Stimulated activated CD8-positive, alpha-beta memory T cell treated with anti-CD3 and anti-CD28 coated beads, Interleukin-15, amount 100 ng/mL, for 4 hours (primary cell): ENCODE measurements at places on chromosomes 12 and 14.

DNA sequence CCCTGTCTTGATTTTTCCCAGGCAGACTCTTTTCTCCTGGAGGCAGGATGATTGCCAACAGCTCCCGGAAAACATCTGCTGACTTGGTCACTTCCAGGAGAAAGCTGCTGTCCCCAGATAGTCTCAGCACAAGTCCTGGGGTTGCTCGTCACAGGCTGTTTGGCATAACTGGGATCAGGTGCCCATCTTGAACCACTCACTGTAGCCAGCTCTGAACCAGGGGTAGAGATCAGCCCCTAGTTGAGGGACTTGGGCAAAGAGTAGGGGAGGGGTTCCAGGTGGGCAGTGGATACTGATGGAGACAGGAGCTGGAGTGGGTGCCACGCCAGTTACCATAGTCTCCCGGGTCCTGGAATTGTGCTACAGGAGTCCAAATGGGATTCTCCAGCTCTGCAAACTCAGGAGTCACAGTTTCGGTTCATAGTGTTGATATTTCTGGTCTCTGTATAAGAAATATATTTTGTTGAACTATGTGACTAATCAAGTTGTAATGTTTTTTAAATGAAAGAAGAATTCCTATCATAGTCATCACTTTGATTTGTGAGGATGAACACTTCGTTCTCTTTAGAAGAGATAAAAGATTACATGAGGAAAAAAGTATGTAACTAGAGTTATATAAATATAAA is 1154.5 kb downstream of the AACS start:
- no peak for DNase-seq

GRCh38 chr12:4211372-4211771 is 62.2 kb upstream of the CCND2 start:
- DNase-seq, result no peak

DNA sequence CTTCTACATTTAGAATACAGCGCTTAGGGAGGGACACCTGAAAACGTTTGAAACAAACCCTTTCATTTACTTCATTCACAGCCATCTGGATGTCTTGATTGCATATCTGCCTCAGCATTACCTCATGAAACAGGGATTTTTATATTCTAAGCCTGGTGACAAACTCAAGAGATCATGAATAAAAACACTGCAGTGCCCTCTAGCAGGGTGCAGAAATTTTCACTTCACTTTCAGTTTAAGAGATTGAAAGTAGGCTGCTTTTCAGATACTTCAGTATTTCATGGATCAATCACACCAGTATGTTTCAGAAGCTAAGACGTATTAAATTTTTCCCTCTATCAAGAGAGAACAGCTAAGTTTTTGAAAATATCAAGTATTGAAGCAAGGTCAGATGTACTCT is 467.8 kb downstream of the MDGA2 start:
- DNase-seq, result no peak

- no peak for DNase-seq
Observed at GRCh38 chr12:112005419-112006395, 7.3 kb downstream of the TMEM116 start.

GRCh38 chr12:104172570-104172947 is 34.5 kb upstream of the NFYB start:
- no peak for DNase-seq

DNA sequence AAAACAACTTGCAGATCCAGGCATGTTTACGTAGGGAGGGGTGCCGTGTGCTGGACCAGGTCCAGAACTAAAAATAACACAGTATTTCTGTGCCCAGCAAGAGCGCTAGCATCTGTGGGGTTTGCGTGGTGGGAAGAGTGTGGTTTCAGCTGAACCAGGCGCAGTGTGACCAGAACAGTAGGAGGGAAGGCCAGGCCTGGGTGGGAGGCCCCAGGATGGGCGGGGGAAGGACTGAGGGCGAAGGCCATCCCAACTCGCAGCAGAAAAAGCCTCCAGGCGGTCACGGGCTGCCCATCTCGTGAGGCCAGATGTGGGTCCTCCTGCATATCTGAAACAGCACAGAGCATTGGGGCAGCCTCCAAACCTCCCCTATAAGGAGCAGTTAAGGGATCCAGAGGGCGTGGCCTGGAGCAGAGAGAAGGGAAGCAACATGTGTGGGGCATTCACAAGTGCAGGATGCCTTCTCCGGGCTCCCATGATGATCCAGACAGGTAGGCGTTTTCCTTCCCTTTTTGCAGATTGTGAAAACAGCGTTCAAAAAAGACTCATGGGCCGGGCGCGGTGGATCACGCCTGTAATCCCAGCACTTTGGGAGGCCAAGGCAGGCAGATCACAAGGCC is 17.8 kb upstream of the CD9 start:
- DNase-seq, result no peak

- DNase-seq, result no peak
Observed at GRCh38 chr12:15719230-15719629, 70.0 kb downstream of the EPS8 start.

GRCh38 chr14:24095271-24096068 is 1.4 kb downstream of the PCK2 start:
- DNase-seq, result no peak

DNA sequence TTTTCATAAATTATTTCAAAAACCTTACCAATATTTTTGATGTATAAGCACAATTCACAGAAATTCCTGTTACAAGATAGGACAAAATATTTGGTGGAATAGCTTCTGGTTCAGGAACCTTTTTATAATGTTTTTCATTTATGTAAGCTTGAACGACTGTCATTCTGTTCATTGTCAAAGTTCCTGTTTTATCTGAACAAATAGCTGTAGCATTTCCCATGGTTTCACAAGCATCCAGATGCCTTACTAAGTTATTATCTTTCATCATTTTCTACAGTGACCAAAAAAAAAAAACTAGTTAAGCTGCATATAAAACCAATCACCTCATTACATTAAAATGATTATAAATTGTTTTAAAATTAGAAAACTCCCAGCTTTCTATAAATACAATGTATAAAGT is 87.1 kb downstream of the ATP2B1 start:
- no peak for DNase-seq

DNA sequence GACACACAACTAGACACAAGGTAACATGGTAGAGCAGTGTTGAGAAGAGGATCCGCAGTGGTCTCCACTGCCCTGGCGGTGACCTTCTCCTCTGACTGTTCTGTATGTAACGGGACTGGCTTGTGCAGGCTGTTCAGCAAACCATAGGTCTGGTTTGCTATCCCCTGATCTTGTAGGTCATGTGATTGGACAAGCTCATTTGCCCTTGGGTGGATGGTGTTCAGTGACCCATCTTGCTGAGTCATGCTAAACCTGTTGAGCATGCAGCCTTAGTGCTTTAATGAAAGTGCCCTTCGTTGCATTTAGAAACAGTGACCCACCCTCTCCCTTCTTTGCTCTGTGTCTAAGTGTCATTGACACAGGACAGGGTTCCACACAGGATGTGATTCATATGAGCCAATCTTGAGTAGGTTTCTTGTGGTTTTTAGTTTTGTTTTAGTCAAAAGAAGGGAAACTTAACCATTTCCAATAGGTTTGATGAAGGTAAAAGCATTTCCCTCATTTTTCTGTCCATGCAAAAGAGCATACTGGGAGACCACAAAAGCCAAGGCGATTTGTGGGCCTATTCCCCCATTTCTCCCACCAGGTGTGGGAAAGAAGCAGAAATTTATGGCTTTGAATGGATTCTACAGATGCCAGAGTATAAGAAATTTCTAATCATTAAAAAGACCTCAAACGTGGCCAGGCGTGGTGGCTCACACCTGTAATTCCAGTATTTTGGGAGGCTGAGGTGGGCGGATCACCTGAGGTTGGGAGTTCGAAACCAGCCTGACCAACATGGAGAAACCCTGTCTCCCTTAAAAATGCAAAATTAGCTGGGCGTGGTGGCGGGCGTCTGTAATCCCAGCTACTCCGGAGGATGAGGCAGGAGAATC is 32.6 kb upstream of the HIF1A start:
- peak; percentile 34 for DNase-seq

GRCh38 chr14:50055461-50056228 is 60.7 kb downstream of the VCPKMT start:
- no peak for DNase-seq

DNA sequence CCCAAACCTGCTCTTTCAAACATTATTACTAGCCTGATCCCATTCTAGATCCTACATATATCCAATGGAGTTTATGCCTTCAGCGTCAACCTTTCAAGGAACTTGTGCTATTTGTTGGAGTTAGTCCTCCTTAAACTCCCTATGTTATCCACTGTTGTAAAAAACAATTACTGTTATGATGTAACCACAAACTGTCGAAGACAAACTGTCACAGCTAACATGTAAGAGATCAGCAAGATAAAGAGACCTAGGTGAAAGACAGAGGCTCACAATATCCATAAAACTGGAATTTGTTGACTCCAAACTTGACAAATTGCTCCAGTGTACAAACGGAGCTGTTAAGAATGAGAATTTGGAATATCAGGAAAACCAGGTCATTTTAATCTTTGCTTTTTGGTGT is 70.7 kb downstream of the CDK17 start:
- no peak for DNase-seq

GRCh38 chr12:108570743-108571608 is 8.6 kb downstream of the ISCU start:
- no peak for DNase-seq

DNA sequence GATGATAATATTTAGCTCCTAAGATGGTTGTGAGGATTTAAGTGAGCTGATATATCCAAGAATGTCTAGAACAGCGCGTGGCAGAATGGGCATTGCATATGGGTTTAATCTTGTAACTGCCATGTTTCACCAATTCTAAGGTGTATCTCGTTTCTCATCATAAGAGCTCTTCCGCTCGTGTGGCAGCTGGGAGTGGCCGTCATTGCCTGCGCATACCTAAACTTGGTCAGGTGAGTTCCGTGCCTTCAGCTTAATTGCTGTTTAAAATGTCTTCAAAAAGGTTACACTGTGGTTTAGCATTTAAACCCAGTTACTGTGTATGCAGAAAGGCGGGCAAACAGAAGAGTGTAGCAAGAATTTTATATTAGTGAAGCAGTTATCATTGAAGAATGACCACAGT is 4.5 kb upstream of the AQP2 start:
- no peak for DNase-seq

DNA sequence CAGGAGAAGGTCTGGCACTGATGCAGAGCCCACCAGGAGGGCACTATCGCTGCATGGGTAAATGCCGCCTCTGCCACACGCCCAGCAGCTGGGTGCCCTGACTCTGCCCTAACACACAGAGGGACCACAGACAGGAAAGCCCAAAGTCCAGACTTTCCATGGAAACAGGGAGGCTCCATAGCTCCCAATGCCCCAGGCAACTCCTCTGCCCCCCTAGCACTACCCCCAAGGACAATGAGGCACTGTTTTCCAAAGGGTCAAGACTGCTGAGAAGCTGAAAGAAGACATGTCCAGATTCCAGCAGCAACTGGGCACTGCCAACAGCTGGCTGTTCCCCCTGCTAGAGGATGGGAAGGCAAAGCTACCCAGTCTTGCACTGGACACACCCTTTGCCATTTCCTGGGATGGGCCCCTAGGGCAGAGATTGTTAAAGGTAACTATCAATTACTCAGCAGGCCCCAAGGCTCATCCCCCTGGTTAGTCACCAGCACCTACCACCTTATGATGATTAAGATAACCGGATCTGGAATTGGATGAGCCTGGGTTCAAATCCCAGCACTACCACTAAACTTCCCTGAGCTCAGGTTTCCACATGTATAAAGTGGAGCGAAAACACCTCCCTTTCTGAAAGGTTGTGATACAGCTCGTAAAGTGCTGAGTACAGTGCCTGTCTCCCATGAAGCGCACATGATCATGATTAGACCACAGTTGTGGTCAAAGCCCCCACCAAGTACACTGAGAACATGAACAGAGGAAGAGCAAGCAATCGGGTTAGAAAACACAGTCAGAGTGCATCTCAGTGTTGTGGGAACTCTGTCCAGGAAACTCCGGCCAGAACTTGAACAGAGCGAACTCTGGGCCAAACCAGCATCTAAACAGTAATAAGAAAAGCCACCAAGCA is 3.3 kb downstream of the PXN start:
- DNase-seq, result no peak

- no peak for DNase-seq
Observed at GRCh38 chr14:28608851-28609828, 157.4 kb upstream of the FOXG1 start.

GRCh38 chr12:21795648-21796328 is 21.3 kb upstream of the KCNJ8 start:
- no peak for DNase-seq

GRCh38 chr12:52248541-52249461 is 15.8 kb downstream of the KRT7 start:
- no peak for DNase-seq

GRCh38 chr14:65461730-65462129 is 49.2 kb downstream of the FUT8 start:
- no peak for DNase-seq

DNA sequence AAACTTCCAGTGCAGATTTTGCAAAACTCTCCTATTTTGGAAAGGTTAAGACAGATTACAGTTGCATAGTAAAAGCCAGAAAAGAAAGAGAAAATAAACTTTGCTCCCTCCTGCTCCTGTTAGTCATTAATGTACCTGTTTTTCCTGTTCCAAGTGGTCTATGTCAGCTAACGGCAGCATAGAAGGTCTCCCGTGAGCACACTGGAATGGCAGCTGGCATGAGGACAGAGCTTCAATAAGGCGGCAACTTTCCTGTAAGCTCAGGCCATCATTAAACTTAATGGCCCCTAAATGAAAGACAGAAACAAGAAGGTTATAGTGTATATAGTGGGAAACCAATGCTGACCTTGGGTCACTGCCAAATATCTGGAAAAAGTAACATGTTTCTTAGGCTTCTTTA is 16.0 kb downstream of the EIF2B2 start:
- DNase-seq, result no peak

DNA sequence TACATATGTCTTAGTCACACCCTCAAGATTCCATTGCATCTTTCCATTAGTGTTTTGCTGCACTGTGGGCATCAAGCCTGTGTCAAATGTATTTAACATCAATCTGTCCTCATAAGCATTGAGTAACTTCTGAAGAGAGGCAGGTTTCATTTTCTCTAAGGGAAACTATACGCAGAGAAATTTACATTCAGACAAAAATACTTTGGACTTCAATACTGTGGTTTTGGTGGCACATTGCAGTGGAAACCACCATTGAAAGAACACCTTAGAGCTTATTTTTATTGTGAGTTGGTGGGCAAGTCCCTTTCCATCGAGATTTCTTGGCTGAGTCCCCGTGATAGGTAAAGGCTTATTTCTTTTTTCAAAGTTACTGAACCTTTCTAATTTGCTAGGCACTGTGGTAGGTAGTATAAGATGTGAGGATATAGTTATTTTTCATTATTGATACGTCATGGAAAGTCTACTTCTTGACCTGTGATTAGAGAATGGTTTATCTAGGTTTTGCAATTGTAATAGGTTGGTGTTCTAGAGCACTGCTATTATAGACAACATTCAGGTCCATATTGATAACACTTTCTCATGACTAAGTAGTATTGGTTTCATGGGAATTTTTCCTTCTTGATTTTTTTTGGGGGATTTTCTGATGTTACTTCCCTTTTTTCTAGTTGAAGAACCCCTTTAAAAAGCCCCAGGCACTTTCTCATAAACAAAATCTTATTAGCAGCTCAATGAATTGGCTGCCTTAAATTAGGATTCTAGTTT is 81.9 kb downstream of the CFAP54 start:
- DNase-seq, result no peak
